NCI-H187 treated with DMSO at 0.1 percent for 48 hours (cell line): ENCODE measurements at places on chromosomes 2 and 18.

- DNase-seq = no peak
Observed at GRCh38 chr2:212197776-212198175, 340.8 kb downstream of the ERBB4 start.

- DNase-seq = no peak
Observed at GRCh38 chr2:153214337-153214736, 264.2 kb downstream of the RPRM start.

DNA sequence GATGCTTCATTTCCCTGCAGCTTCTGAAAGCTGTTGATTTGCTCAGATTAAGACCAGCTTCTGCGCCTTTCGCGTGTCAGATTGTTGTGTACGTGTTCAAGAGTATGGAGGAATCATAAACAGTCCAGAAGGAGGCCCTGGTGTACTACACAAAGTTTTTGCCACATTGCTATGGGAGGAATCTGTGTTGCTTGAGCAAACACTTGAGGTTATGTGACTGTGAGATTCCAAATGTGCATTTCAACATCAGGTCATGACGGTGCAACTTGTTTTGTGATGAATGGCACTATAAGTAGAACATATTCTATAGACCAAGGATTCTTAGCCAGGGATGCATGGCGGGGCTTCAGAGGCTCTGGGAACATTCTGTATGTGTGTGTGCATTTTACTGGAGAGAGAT lies 35.0 kb downstream of the SRSF7 start:
- DNase-seq = no peak

DNA sequence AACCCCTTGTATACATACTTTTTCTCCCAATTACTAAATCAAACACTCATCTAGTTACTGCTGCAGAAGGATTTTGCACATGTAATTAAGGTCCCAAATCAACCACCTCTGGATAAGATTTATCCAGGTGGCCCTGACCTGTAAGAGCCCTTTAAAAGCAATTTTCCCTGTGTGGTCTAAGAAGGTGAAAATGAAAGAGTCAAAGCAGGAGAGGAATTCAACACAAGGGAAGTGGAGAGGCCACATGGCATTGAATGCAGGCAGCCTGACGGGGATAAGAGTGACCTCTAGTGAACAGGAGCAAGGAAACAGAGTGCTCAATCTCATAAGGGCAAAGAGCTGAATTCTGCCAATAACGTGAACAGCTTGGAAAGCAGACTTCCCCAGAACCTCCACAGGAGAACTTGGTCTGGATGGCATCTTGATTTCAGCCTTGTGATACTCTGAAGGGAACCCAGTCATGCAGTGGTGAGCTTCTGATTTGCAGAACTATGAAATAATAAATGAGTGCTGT lies 27.2 kb downstream of the PPP3R1 start:
- no peak for DNase-seq

GRCh38 chr2:240775905-240776304 lies 44.1 kb downstream of the KIF1A start:
- no peak for DNase-seq

DNA sequence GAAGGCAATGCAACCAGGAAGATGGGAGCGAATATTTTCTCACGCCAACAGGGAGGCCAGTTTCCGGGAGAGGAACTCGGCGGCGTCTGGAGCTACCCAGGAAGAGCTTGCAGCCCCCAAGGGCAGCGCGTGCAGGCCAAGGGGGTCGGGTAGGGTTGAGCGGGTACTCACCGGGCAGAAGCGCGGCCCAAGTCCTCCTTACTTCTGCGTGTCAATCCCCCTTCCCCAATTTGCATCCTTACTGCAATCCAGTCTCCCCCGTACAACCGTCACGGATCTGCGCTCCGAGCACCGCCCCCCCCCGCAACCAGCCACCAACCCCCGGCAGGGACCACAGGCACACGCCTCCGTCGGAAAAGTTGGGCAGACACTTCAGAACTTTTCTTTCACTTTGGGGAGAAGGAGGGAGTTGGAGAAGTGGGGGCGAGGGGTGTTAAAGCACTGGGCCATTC lies 1.3 kb downstream of the ATP8B1 start:
- DNase-seq = no peak

DNA sequence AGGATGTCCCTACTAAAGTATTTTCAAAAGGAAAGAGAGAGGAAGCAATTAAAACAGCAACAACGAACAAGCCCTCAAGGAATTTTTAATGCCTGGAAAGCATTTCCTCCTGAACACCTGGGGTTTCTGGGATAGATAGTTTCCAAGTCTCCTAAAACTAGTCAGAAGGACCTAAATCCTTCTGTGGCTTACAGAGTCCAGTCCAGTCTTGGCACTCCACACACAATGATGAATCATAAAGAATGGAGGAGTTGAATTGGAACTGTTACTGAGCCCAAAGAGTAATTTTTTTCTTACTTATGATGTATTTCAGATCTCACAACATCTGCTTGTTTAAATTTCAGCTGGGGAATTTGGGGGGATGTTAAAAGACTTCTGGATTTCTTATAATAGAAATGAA lies 144.6 kb upstream of the SETBP1 start:
- DNase-seq = no peak

- no peak for DNase-seq
Observed at GRCh38 chr2:103294420-103294819, 532.6 kb downstream of the TMEM182 start.

DNA sequence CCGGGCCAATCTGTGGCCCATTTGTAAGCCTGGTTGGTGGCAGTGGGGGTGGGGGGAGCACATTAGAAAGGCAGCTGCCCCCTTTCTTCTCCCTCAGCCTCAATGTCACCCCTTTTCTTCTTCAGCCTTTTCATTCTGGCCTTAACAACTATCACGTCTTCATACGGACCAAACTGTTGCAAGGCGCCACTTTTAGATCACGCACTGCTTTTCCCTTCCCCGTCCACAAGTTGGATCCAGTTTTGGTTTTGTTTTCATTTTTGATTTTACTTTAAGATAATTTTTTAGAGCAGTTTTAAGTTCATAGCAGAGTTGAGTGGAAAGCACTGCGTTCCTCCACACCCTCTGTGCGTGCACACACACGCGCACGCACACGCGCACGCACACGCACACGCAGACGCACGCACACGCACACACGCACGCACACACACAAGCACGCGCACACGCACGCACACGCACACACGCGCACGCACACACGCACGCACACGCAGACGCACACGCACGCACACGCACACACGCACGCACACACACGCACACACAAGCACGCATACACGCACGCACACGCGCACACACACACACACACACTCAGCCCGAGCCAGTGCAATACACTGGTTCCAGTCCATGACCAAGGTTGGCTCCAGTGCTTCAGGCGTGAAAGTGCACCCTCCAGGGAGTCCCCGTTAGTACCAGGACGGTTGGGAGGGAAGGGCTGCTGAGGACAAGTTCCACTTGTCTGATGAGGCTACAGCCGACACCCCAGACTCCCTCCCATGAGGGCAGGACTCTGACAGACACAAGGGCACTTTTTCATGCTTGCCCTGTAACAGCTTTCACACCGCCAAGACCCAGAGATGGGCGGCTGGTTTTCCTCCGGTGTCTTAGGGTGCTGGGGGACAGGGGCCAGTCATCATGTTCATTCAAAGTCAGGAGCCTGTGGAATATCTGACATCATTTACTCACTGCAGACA lies 22.4 kb downstream of the FBLN7 start:
- no peak for DNase-seq

DNA sequence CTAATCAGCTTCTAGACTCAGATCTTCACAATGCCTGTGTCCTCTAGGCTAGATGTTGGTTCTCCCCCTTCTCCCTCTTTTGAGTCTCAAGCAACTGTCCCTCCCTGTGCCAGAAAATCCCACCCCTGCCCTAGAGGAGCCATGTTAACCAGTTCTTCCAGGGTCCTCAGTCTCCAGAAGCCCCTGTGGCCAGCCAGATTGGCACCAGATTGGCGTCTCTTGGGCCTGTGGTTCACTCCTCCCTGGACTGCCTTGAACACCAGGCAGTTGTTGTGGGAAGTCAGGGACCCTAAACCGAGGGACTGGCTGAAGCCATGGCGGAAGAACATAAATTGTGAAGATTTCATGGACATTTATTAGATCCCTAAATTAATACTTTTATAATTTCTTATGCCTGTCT lies 36.6 kb downstream of the CYP26B1 start:
- DNase-seq = no peak

GRCh38 chr2:184498936-184499335 lies 99.4 kb upstream of the ZNF804A start:
- DNase-seq = no peak

DNA sequence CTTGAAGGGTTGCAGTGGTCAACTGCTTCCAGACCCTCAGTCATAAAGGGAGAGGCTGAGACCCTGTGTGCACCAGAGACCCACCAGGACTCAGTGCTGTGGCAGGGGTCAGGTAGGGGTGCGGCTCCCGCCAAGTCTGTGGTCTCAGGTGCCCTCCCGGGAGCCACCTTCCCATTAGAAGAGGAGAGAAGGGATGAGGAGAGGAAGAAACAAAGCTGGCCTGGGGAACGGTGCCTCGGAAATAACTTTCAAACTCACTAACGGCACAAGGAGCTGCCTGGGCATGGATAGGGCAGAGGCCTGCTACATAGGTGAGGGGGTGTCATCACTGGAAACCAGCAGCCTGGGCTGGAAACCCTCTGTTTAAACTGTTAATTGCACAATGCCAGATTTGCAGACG lies 84.9 kb downstream of the TPO start:
- no peak for DNase-seq

GRCh38 chr2:20447437-20448245 lies 767 bp downstream of the RHOB start:
- no peak for DNase-seq

GRCh38 chr2:160434254-160434948 lies 59.2 kb downstream of the RBMS1 start:
- no peak for DNase-seq

- no peak for DNase-seq
Observed at GRCh38 chr2:104872866-104873688, 19.2 kb downstream of the POU3F3 start.

DNA sequence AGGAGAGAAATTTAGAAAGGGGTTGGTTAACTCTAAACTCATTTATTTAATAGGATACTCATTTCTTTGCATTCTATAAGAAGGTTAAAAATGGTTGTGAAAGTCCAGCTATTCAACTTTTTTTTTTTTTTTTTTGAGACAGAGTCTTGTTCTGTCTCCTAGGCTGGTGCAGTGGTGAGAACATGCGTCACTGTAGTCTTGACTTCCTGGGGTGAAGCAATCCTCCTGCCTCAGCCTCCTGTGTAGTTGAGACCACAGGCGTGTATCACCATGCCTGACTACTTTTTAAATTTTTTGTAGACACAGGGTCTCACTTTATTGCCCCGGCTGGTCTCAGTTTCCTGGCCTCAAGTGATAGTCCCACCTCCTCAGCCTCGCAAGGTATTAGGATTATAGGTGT lies 11.9 kb downstream of the ELP2 start:
- DNase-seq = no peak

DNA sequence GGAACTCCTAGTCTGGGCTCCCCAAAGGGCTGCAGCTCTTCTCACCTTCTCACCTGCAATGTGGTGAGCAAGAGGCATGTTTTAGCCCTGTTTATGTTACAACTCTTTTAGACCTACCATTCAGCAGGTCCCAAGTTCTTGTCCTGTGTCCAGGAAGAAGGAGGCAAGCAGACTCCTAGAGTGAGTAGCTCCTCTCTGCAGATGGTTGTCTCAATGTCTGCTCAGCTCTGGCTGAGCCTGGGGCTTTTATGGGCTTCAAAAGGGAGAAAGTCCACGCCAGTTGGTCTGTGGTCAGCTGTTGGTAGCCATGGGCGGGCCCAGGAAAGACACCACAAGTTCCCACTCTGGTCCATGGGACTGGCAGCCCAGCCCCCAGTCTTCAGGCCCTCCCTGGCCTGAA lies 148.1 kb upstream of the HS6ST1 start:
- no peak for DNase-seq

GRCh38 chr2:197071213-197071612 lies 144.7 kb upstream of the PGAP1 start:
- DNase-seq = no peak

DNA sequence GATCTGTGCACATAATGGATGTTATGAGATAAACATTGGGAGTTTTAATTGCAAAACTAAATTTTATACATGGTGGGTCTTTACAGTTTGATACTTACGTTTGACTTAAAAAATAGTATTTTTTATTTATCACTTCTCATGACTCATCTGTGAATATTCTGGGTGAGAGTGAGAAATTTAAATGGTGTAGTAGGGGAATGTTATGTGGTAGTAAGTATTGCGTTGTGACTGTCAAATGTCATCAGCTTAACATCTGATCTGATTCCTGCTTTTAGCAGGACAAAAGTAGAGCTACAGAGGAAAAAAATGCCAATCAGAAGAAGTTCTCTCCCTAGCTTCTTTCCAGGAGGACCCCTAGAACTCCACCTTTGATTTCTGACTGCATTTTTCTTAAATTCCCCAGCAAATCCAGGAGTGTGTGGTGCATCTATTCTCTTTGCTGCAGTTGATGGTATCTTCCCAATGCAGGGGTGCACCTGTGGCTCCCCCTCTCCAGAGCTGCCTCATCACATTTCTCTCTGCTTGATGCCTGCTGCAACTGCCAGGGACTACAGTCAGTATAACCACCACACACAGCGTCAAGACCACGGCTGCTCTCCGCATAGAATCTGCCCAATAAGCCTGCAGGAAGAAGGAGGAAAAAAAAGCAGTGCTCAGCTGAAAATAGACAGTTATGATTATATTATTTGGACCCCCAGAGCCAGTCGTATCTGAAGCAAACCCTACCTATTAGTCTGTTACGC lies 151.3 kb upstream of the THUMPD2 start:
- no peak for DNase-seq

DNA sequence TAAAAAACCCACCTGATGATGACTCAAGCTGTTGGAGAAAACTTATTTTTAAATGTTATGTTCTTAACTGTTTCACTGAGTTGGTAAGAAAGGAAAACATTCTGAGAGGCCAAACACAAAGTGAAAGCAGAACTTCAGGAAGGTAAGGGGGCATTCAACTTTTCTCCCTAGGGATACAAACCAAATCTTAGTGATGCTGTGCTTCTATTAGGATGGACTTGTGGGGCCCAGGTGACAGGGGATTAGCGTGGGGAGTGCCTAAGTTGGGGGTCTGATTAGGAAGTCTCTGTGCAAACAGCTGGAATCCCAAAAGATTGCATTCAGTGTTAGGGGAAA lies 18.5 kb downstream of the PDCL3 start:
- DNase-seq = no peak

- no peak for DNase-seq
Observed at GRCh38 chr2:85355073-85355410, 473 bp downstream of the ELMOD3 start.

GRCh38 chr18:6044773-6045172 lies 149.5 kb upstream of the TMEM200C start:
- DNase-seq = no peak

- no peak for DNase-seq
Observed at GRCh38 chr18:77147418-77147852, 14.9 kb upstream of the MBP start.

DNA sequence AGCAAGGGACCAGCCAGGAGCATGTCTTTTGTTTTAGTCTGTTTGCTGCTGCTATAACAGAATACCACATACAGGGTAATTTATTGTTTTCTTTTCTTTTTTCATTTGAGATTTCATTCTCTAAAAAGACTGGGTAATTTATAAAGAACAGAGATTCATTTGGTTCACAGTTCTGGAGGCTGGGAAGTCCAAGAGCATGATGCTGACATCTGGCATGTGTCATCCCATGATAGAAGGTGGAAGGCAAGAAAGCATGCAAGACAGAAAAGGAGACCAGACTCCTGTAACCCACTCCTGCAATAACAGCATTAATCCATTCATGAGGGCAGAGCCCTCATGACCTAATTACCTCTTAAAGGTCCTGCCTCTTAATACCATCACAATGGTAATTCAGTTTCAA lies 14.8 kb downstream of the SGO2 start:
- DNase-seq = no peak
